Head of caudate nucleus (tissue), 42 donors: ENCODE measurements at places on chromosomes 3 and 15.

GRCh38 chr3:66466606-66467270, 34.1 kb downstream of the LRIG1 start:
- no peak for DNase-seq

DNA sequence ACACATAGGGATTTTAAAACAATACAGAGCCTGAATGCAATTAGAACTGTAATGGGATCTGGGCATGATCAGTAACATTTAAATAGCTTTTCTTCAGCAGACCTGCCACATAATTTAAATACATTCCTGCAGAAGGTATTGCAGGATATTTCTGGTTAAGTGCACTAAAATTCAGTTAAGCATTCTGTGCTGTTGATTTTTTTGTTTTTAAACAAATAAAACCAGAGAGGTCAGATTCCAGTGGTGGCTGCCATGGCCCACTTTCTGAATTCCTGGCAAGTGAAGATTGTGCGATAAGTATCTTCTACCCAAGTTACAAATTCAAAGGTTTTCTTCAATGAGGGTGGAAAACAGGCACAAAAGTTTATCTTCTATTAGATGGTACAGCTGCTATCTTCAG, 98.7 kb downstream of the RAP2B start:
- DNase-seq = no peak

- DNase-seq = no peak
Measured at GRCh38 chr15:26182441-26182840, 319.3 kb upstream of the ATP10A start.

GRCh38 chr3:141877911-141878310, 1.5 kb downstream of the ATP1B3 start:
- DNase-seq = no peak

DNA sequence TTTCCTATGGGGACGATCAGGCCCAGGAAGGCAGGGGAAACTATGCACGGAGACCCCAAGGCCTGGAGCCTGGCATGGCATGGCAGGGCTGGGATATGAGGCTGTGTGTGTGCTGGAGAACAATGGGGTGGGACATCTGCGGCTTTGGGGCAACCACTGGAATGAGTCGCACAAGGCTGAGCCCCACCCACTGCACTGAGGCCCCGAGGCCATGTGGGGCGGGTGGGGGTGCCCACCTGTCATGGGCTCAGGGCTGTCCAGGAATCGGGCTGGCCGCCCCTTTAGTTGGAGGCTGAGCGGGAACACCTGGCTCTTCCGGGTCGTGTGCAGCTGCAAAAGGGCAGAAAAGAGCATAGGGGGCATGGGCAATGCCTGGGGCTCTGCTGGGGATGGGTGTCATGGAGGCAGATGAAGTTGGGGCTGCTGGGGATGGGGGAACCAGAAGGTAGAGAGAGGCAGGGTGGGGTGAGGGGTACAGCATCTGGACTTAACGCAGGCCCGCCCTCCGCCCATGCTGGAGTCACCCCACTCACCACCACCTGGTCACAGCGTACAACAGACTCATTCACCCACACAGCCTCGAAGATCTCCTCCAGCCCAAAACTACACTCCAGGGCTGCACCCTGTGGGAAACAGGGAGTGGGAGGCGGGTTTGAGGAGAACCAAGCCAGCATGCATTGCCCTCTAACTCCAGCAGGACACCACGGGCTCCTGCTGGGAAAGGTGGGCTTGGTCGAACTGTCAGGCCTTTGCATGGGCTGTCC, 31.1 kb downstream of the PLXND1 start:
- no peak for DNase-seq

- DNase-seq = no peak
Measured at GRCh38 chr15:31503758-31504461, 177.3 kb downstream of the KLF13 start.

GRCh38 chr15:92669432-92669831, 13.9 kb upstream of the FAM174B start:
- DNase-seq = no peak

DNA sequence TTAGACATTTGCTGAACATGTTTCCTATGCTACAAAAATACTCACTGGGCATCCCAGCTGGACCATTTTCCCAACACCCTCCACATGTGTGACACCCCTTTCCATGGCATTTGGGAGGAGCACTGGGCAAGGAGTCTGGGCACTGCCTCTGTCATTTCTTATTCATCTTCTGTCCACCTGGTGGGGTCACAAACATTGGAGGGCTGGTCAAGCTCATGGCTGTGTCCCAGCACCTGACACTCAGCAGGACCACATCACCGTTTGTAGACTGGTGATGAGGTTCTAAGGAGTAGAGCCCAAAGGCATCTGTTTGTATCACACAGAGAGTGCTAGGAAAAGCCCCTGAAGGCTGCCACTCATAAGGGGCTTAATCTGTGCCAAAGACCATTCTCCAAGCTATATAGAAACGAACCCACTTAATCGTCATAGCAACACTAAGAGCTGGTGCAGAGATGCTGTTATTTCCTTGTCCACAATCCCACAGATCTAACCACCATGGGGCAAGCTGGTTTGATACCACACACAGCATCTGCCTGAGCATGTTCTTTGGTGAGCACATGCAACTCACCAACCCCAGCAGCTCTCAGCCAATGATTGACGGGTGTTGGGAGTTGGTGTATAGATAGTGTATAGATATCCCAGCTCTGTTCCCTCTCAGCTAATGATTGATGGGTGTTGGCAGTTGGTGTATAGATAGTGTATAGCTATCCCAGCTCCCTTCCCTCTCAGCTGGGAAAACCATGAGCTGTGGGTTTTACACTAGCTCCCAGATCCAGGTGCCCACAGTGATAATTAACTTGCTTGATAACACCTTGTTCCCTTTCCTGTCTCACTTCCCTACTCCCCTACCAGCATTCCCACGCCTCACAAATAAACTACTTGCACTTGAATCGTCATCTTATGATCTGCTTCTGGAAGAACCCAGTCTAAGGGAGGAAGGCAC, 42.7 kb upstream of the ATP2B2 start:
- no peak for DNase-seq

- no peak for DNase-seq
Measured at GRCh38 chr3:61223451-61223850, 27.8 kb downstream of the FHIT start.
